Skeletal muscle cell (primary cell): ENCODE measurements at places on chromosomes 4 and X.

- no peak for DNase-seq
Observed at GRCh38 chrX:55167124-55167803, 52.9 kb upstream of the PAGE5 start.

- DNase-seq: no peak
Observed at GRCh38 chr4:140743194-140743931, 12.8 kb downstream of the TBC1D9 start.

DNA sequence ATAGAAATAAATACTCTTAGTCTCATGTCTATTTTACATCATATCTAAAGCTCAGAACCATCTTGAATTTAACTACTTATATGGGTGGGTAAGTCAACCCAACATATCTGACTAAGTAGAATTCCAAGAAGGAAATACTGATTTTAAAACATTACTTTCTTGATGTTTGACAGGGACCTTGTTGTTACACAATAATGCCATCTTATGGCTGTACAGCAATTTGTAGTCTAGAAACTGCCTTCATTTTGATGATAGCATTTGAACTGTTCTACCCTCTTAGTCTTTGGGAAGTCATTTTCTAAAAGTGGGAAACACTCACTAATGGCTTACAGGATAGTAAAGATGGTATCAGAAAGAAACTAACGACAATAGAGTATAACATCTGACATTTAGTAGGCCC is 929.5 kb downstream of the DMD start:
- no peak for DNase-seq

- DNase-seq: no peak
Observed at GRCh38 chr4:170017252-170017651, 8.9 kb downstream of the MFAP3L start.

DNA sequence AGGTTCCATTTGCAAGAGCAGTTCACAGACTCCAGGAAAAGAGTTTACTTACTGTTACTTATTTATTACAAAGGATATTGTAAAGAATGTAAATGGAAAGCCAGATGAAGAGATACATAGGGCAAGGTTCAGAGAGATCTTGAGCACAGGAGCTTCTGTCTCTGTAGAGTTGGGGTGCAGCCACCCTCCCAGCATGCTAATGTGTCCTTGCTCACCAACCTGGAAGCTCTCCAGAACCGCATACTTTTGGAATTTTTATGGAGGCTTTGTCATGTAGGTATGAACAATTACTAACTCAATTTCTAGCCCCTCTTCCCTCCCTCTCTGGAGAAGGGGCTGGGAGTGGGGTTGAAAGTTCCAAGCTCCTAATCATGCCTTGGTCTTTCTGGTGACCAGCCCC is 857.2 kb downstream of the RPA4 start:
- no peak for DNase-seq

DNA sequence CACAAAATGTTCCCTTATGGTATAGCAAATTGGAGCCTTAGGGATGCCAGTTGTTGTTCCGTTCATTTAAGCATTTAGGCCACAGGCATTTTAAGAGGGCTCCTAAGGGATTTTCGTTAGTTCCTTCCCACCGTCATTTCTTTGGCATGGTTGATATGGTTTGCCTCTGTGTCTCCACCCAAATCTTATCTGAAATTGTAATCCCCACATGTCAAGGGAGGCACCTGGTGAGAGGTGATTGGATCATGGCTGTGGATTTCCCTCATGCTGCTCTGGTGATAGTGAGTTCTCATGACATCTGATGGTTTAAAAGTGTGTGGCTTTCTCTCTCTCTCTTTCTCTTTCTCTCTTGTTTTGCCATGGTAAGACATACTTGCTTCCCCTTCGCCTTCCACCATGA is 104.1 kb downstream of the ASB9 start:
- no peak for DNase-seq
